ENCODE measurements at places on chromosomes 5 and 9. TPM values are rescaled to one million over a fixed set of nuclear protein-coding genes. Genes with fewer than 3 reads are reported as not detected.

Gene LIFR
- total RNA-seq: 0.12 TPM

Gene LPAR1
- total RNA-seq: not detected

Gene HK3
- not detected for total RNA-seq

Gene DNAJC25
- total RNA-seq: 3.9 TPM

Gene OR13D1
- not detected for total RNA-seq

Gene FEM1C
- total RNA-seq: 15.1 TPM

Gene IFNB1
- not detected for total RNA-seq

Gene COQ4
- total RNA-seq: 34.7 TPM

Measured in activated naive CD4-positive, alpha-beta T cell treated with anti-CD3 and anti-CD28 coated beads, Interleukin-2, amount 10 ng/mL, durations not matched to agents 5 hours and 36 hours (primary cell).